ENCODE measurements at places on chromosomes 2 and 18. TPM values are rescaled to one million over a fixed set of nuclear protein-coding genes. Genes with fewer than 3 reads are reported as not detected.

The AQP4 gene
- not detected for total RNA-seq

The KCNF1 gene
- total RNA-seq: 0.20 TPM

The SERPINE2 gene
- total RNA-seq: 24.7 TPM

The DQX1 gene
- not detected for total RNA-seq

The AFF3 gene
- 0.49 TPM for total RNA-seq

The SLC14A1 gene
- not detected for total RNA-seq

The TRAPPC8 gene
- 36.8 TPM for total RNA-seq

The TMEM178A gene
- total RNA-seq: not detected

The AQP12B gene
- total RNA-seq: not detected

The SLC35F5 gene
- total RNA-seq: 45.8 TPM

The WDR35 gene
- total RNA-seq: 5.4 TPM

The DNAJC5G gene
- total RNA-seq: not detected

The CCDC102B gene
- total RNA-seq: 0.49 TPM

The IL36RN gene
- not detected for total RNA-seq

The DSG4 gene
- not detected for total RNA-seq

The ZNF24 gene
- 18.8 TPM for total RNA-seq

The CCDC88A gene
- 33.1 TPM for total RNA-seq

The EML6 gene
- total RNA-seq: 0.89 TPM

The GAREM2 gene
- total RNA-seq: 0.25 TPM

The SEPTIN10 gene
- 82.5 TPM for total RNA-seq

The SDC1 gene
- total RNA-seq: 1.4 TPM

The PCARE gene
- not detected for total RNA-seq

The TTL gene
- total RNA-seq: 31.7 TPM

The TYMS gene
- total RNA-seq: 86.5 TPM

The TRMT61B gene
- total RNA-seq: 9.2 TPM

The TXNDC2 gene
- total RNA-seq: not detected

The ACADL gene
- total RNA-seq: not detected

The CYS1 gene
- not detected for total RNA-seq

The CD207 gene
- not detected for total RNA-seq

The CCDC148 gene
- not detected for total RNA-seq

The UGT1A8 gene
- not detected for total RNA-seq

The SERPINB12 gene
- total RNA-seq: not detected

The SULT1C2 gene
- not detected for total RNA-seq

The RRM2 gene
- total RNA-seq: 173 TPM

The LRP1B gene
- 0.20 TPM for total RNA-seq

The SIX2 gene
- total RNA-seq: not detected

The DYNAP gene
- not detected for total RNA-seq

The NIF3L1 gene
- total RNA-seq: 13.9 TPM

The DCDC2C gene
- 0.60 TPM for total RNA-seq

The SERPINB3 gene
- not detected for total RNA-seq

The PSD4 gene
- 0.33 TPM for total RNA-seq

The ALK gene
- not detected for total RNA-seq

The EGR4 gene
- total RNA-seq: not detected

The KCNK3 gene
- not detected for total RNA-seq

The EPB41L3 gene
- total RNA-seq: 57.3 TPM

The RAB6C gene
- total RNA-seq: not detected

The DPYSL5 gene
- total RNA-seq: not detected

The KLHL30 gene
- not detected for total RNA-seq

The TRABD2A gene
- 0.60 TPM for total RNA-seq

The PID1 gene
- total RNA-seq: 0.53 TPM

The PLGLB2 gene
- total RNA-seq: not detected

The CRYGC gene
- total RNA-seq: not detected

The ALS2 gene
- total RNA-seq: 20.8 TPM

The MTLN gene
- total RNA-seq: 134 TPM

The ANKRD30BL gene
- not detected for total RNA-seq

The CCDC74A gene
- 6.6 TPM for total RNA-seq

The CPS1 gene
- total RNA-seq: 1.5 TPM

The RAMP1 gene
- total RNA-seq: not detected

The NXPH2 gene
- total RNA-seq: not detected

The C2orf80 gene
- total RNA-seq: not detected

Data from mammary microvascular endothelial cell (primary cell).